ENCODE measurements at places on chromosomes 2 and 18. TPM values are rescaled to one million over a fixed set of nuclear protein-coding genes. Genes with fewer than 3 reads are reported as not detected.

DNA sequence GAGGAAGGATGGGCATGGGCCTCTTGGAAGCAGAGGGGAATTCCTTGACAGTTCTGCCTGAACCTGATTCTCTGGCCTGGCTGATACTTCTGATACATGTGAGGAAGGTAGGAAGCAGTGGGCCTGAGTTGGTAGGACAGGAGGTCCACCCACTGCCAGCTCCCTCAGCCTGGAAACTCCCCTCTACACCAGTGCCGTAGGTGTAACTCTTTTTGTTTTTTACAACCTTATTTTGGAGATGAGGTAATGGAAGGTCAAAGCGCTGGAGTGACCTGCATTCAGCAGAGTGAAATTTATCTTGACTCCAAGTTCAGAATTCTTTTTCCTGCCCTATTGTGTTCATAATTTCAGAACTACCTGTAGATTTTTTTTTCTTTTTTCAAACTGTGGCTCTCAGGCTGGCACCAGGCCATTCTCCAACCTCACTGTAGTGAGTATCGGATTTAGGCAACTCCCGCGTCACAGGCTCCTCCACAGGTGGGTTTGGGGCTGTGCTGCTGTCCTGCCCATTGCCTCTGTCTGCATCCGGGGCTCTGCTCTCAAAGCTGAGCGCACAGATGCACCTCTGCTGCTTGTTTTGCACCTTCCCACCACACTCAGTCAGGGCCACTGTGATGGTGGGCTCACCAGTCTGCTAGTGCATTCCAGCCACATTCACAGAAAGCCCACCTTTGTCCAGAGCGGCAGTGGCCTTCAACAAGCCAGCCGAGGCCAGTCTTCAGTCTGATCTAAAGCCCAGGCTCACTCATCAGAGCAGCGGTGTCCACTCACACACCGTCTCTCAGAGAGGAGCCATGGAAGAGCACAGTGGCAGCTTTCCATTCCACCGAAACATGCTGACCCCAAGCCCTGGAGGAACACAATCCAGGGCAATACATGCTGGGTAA lies 87.2 kb downstream of the UXS1 start:
- DNase-seq: no peak

GRCh38 chr2:1976112-1976511 lies 231.8 kb upstream of the PXDN start:
- DNase-seq: no peak

GRCh38 chr18:55095584-55095983 lies 136.3 kb upstream of the CCDC68 start:
- no peak for DNase-seq

GRCh38 chr2:26848336-26849055 lies 564 bp downstream of the DPYSL5 start:
- peak; percentile 84 for DNase-seq

GRCh38 chr2:53827398-53828175 lies 32.2 kb downstream of the GPR75 start:
- DNase-seq: peak; percentile 64

DNA sequence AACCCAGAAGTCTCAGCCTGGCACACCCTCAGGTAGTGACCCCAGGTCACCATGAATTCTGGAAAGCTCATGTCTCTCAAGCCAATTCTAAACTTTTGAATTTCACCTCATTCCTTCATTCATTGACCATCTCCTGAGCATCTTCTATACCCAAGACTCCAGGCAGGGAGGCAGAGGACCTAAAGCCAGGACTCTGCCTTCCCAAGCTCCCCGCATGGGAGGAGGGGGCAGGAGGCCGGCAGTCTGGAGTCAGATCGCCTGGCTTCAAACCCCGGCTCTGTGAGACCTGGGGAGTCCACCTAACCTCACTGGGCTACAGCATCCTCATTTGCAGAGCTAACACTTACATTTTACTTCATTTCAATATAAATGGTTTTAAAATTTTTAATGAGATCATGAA lies 59.0 kb downstream of the SMAD7 start:
- no peak for DNase-seq

The AQP4 gene
- total RNA-seq: 10.2 TPM

The POTEI gene
- total RNA-seq: 2.0 TPM

The LOXL3 gene
- total RNA-seq: 6.9 TPM

The UGT1A6 gene
- total RNA-seq: not detected

The SNED1 gene
- total RNA-seq: 2.9 TPM

Measured in endodermal cell (in vitro differentiated cells).